Osteocyte (in vitro differentiated cells): ENCODE measurements at places on chromosomes 2 and 18. TPM values are rescaled to one million over a fixed set of nuclear protein-coding genes. Genes with fewer than 3 reads are reported as not detected.

FOXI3 gene
- not detected in 2 replicates for total RNA-seq

B3GNT7 gene
- 1.1 and 1.5 TPM in 2 replicates for total RNA-seq

AMER3 gene
- total RNA-seq = not detected in 2 replicates

HOXD10 gene
- total RNA-seq = not detected in 2 replicates

CCDC68 gene
- total RNA-seq = not detected in 2 replicates

C2orf80 gene
- total RNA-seq = not detected in 2 replicates

MAP3K19 gene
- not detected in 2 replicates for total RNA-seq

CBLN2 gene
- not detected in 2 replicates for total RNA-seq

AUP1 gene
- total RNA-seq = 96.3 and 97.1 TPM in 2 replicates

RTP5 gene
- not detected in 2 replicates for total RNA-seq

ACVR1C gene
- total RNA-seq = 0.08 and 0.16 TPM in 2 replicates

DNA sequence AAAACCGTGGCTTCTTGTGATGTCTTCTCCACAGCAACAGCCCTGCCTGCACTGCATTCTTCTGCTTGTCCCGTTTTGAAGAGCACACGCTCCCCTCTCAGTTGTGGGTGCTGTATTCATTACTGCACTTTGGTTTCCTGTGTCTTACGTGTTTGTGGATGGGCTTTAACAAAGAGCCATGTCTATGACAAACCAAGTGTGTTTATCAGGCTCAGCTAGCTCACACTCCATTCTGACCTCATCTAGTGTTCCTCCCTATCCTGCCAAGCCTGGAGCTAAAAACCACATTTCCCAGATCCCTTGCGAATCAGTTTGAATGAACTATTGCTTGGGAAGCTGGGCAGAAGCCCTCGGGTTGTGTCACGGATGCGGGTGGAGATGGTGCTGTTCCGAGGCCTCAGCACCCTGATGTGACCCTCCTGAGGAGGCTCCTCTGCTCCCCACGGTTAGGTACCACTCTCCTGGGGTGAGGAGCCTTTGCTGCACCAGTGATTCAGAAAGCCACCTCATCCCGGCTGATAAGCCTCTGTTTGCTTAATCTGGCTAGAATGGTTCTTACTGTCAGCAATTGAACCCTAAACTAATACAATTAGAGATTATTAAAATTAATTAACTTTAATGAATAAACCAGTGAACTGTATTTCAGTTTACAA lies 116.5 kb downstream of the GALR1 start:
- DNase-seq = no peak

DNA sequence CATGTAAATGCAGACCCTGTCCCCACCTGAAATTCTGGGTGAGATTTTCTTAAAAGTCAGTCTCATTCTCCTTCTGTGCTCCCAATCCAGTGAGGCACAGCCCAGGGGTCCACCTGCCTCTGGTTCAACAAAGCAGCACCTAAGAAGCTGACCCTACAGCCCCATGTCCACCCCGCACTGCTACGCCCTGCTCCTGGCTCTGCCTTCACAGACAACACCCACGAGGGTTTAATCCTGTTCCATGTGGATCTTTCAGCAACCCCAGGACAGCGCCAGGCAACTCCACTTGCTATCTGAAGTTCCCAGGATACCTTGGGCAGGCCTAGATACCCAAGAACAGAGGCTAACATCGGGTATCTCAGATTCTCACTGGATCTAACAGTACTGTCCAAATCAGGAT lies 44.9 kb downstream of the HDLBP start:
- peak; percentile 51 for DNase-seq

GRCh38 chr18:2898186-2898640 lies 51.4 kb downstream of the EMILIN2 start:
- no peak for DNase-seq

DNA sequence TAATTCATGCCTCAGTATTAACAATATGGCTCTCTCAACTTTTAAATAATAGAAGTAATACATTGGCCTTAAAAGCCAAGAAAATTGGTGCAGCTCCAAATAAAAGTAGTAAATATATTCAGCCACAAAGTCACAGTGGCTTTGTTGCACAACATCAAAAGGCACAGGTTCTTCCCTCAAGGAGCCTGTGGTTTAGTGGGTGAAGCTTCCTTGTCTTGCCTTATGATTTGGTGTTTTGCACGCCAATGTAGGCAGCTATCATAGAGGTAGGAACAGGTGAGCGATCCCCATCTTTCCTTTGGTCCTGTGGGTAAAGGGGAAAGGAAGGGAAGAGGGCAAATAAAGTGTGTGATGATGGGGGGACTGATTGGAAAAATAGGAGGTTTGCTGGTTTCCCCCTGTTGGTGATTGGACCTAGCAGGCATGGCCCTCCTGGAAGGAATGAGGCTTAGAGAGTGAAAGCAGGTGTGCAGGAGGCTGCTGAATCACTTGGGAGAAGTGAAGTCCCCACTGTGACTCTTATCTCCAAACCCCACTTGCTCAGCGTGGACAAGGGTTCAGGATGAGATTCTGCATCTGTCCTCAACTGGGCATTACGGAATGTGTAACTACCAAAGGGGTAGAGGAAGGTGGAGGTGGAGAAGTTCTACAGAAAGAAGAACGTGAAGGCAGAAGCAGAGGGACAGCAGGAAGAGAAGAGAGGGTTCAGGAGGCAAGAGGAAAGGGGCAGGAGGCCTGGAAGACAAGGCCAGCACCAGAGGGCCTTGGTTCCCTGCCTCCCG lies 20.1 kb upstream of the TNP1 start:
- DNase-seq = no peak

DNA sequence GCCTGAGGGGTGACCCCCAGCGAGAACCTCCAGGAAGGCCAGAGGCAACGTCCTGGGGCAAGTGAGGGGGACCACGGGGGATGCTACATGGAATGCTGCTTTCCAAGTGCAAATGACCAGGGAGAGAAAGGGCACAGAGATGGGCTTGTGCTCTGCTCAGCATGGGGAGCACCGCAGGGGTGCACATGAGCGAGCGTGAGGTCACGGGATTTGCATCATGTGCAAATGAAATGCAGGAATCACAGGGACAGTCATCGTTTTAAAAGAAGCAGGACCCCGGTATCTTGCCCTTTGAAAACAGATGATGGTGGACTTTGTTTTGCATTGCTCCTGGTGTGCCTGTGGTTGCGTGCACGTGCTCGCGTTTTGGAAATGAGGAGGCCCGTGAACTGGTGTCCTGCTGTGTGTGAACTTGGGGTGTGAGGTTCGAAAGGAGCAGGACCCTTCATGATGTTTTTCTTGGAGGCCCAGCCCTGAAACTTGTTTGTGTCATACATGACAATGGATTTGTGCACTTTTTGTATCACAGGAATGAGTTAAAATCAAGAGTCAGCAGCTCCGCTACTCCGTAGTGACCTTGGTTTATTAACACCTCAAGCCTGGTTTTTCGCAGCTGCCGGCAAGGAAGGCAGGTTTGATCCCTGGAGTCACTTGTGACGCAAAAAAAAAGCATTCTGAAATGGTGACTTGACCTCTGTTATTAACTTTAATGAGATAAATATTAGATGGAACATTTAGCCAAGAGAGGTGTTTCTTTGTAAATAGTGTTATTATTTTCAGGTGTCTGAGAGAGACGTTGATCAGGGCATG lies 234.5 kb downstream of the LDLRAD4 start:
- DNase-seq = no peak

DNA sequence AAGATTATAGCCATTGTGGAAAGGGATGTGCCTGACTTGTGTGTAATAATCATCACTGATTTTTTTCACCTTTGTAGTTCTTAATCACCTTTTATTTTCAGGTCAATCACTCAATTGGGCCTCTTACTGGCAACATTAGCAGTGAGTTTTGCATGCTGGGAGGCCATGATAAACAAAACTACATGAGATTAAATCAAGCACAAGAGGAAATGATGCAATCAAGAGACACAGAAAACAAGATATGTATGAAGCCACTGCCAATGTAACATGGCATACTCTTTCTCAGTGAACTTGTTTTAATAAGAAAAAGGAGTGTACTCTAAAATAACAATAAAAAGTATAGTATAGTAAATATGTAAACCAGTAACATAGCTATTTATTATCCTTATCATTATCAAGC lies 69.9 kb upstream of the FSIP2 start:
- DNase-seq = no peak

- no peak for DNase-seq
These were observed 372.7 kb downstream of the FBXO15 start for GRCh38 chr18:73774811-73775509.

GRCh38 chr2:55810622-55811020 lies 113.0 kb downstream of the EFEMP1 start:
- no peak for DNase-seq

GRCh38 chr2:203756161-203756560 lies 49.7 kb downstream of the CD28 start:
- DNase-seq = no peak

- no peak for DNase-seq
These were observed 85.2 kb upstream of the RPE start for GRCh38 chr2:209917154-209917771.

DNA sequence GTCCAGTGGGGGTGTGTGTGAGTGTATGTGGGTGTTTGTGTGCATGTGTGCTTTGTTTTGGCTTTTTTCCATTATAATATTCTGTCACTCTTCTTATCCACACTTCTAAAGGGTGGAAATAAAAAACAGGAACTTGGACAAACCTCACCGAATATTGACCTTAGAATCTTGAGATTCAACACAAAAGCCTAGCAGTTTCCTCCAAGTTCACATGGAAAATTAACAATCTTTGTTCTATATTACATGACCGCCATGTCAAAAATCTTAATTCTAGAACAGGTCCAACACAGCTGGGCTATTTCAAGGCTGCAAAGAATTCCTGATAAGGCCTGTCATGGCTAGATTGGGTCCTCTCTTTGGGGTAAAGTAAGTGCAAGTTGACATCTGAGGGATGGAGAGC lies 169.3 kb upstream of the OSR1 start:
- no peak for DNase-seq

- no peak for DNase-seq
These were observed 31.6 kb upstream of the NETO1 start for GRCh38 chr18:72899338-72899737.

- DNase-seq = no peak
These were observed 287.8 kb upstream of the SLC39A10 start for GRCh38 chr2:195369218-195369587.

DNA sequence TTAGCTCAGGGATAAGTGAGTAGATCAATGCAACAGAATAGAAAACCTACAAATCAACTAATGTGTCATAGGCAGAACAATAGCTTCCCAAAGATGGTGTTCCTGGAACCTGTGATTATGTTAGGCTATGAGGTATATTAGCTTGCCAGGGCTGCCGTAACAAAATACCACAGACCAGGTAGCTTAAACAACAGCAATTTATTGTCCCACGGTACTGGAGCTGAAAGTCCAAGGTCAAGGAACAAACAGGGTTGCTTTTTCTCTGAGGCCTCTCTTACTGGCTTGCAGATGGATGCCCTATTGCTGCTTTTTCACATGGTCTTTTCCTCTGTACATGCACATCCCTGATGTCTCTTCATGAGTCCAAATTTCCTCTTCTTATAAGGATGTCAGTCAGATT lies 354.9 kb downstream of the TNS1 start:
- no peak for DNase-seq

DNA sequence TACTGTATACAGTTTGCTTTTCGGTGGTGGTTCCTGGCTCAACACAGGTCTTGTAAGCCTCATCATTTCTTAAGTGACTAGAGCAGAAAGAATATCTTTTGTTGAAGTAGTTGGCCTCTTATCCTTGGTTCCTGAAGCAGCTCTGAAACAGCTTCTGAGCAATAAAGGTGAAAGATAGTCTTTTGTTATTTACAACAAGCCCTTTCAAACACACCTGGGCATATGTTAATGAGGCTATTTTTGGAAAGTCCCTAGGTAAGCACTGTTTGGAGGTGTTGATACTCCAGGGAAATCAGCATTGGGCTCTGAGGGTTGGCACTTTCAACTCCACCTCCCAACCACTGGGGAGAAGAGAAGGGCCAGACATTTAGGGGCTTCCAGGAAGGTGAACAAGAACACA lies 211.0 kb downstream of the MCFD2 start:
- no peak for DNase-seq

- DNase-seq = no peak
These were observed 148.1 kb downstream of the ZFP36L2 start for GRCh38 chr2:43078301-43078700.

- no peak for DNase-seq
These were observed at the start of gene IMPA2 for GRCh38 chr18:11981192-11981542. TSS of gene IMPA2 (plus strand) at chr18:11981507. CDS start at chr18:11981670, 163 bp downstream.

DNA sequence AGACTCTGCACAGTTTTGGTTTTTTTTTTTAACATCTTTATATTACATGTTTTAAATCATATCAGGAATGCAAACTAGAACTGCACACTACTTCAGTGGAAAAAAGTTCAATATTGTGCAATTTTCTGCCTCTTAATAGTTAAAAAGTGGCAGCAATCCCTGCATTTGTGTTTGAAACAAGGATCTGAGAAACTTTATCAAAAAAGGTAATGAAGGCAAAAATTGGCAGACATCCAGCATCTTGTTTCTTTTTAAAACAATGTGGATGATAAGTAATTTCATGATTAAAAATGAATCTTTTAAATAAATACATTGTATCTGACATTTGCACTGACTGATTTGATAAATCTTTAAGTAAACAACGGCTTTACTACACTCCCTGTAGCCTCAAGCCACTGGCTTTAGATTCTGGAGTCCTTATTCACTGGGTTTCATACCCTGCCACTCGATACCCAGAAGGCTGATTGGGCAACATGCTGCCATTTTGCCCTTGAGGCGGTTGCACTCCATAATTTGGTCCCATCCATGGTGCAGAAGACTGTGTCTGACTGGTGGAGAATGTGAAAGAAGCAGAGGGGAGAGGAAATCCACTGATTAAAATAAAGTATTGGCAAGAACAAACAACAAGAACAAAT lies 21.6 kb upstream of the C2orf42 start:
- no peak for DNase-seq

DNA sequence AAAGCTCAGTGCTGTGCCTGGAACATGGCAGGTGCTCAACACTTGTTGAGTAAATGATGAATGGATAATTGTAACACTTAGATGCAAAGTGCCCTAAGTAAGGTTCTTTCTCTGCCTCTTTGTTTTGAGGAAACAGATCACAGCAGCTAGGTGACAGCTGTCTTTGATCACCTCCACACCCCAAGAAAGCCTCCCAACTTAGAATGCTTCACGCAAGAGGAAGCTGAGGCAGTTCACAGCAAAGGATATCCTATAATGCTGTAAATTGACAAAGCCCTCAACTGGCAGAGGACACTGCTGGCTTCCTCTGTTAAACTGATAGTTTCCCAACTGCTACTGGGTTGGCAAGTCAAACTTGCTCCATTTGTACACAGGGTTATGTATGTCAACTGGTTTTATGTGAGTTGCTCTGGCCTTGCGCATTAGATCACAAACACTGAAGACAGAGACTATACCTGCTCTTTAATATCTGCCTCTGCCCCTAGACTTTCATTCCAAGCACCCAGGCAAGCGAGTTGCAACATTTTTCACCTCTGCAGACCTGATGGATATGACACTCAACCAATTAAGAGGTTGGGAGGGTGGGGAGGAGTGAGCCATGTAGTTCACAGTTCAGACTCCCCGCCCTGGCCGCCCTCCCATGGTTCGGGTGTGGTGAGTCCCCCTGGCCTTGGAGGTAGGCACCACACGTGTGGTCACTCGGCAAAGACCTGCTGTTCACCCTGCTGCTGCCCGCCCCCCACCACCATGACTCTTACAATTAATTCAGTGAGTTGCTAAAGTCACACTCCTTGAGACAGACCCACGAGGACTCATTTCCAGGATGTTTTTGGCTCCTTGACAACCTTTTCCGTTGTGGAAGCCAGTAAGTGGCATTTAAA lies 4.8 kb upstream of the MALL start:
- no peak for DNase-seq
